Keratinocyte (primary cell): ENCODE measurements at places on chromosomes 13 and 19.

DNA sequence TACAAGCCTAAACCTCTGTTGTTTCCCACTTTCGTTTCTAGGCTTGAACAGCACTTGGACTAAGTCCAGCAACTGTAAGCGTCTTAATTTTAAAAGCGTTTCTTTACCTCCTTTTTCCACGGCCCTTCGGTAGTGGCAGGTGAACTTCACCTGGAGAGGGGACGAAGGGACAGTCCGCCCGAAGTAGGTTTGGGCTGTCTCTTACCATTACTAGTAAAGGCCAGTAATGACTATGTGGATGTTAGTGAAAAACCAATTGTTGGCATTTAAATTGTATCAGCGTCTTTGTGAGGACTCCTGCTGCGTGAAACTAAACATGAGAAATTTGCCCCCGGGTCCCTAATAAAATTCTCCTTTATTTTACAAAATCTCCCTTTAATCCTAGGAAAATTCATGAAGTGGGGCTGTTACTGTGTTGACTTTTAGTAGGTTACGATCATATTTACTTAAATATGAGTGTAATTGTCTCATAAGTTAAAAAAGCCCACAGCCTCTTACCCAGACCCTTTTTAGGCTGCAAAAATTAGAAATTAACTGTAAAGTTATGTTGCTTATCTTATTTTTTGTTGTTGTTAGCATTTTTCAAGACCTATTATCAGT lies 983 bp downstream of the ITM2B start:
- no peak for DNase-seq

GRCh38 chr13:20407759-20408158 lies 117.9 kb downstream of the CRYL1 start:
- no peak for DNase-seq

DNA sequence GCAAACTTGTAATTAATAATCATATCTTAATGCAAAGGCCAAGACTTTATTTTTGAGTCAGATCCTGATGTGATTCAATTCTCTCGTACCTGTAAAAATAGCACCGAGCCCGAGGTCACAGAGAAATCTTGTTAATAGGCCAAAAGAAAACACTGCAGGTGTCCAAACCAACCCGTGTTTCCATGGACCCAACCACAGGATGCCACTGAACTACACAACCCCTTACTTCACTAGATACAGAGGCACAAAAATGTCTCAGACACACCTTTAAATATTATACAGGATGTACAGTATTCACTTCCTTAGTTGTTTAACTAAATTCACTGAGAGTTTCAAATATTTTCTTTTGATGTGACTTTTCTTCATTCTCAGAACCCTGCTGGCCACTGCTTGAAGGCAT lies 530.9 kb downstream of the MYO16 start:
- no peak for DNase-seq

- DNase-seq = no peak
These were observed 204.7 kb downstream of the FGF14 start for GRCh38 chr13:102197193-102197592.
